ENCODE measurements at places on chromosomes 13 and 19.
A peak's percentile ranks its signal among the peaks of the same experiment; 100 is the strongest.

GRCh38 chr13:25762795-25763377 lies 288.9 kb downstream of the SHISA2 start:
- DNase-seq: no peak

- no peak for DNase-seq
These were observed 6.7 kb upstream of the GNA15 start for GRCh38 chr19:3129112-3129511.

DNA sequence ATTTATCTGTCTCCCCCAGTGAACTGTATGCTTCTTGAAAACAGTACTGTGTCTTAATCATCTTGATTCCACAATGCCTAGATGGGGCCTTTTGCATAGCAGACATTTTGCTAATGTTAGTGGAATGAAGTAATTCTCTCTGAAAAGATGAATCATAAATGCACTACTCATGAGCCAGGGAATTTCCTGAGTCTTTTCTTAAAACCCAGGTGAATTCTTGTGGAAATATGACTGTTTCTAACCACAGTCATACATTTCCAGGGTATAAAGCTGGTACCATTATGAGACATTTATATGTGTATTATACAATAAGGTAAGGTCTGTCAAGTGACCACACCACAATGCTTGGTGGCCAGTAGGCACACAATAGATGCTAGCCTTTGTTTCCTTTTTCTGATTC lies 5.5 kb upstream of the KCTD4 start:
- no peak for DNase-seq

DNA sequence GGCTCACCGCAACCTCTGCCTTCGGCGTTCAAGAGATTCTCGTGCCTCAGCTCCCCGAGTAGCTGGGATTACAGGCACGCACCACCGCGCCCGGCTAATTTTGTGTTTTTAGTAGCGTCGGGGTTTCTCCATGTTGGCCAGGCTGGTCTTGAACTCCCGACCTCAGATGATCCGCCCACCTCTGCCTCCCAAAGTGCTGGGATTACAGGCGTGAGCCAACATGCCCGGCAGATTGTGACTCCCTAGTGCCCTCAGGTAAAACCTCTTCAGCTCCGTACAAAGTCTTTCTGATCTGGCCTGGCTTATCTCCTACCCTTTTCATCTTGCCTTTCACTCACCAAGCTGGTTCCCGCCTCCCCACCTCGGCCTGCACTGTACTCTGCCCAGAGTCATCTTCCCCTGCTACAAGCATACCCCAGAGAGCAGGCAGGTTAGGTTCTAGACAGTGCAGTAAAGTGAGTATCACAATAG lies 15.0 kb downstream of the BICRA start:
- no peak for DNase-seq

GRCh38 chr19:5935473-5936291 lies 21.6 kb downstream of the CAPS start:
- peak; percentile 27 for DNase-seq

GRCh38 chr19:35458731-35459391 lies 10.8 kb downstream of the FFAR2 start:
- no peak for DNase-seq

DNA sequence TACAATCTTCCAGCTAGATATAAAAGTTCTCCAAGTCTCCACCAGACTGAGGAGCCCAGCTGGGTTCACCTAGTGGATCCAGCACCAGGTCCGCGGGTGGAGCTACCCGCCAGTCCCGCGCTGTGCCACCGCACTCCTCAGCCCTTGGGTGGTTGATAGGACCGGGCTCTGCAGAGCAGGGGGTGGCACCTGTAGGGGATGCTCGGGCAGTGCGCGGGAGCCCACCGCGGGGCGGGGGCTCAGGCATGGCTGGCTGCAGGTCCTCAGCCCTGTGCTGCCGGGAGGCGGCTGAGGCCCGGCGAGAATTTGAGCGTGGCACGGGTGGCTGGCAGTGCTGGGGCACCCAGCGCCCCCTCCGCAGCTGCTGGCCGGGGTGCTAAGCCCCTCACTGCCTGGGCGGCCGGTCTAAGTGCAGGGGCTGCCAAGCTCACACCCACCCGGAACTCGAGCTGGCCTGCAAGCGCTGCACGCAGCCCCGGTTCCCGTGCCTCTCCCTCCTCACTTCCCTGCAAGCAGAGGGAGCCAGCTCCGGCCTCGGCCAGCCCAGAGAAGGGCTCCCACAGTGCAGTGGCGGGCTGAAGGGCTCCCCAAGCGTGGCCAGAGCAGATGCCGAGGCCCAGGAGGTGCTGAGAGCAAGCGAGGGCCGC lies 542.8 kb upstream of the PCDH9 start:
- no peak for DNase-seq

Measured in T1000 (cell line).